Hippocampal formation (tissue), 2 donors: ENCODE measurements at places on chromosomes 12 and 14.

- no peak for DNase-seq
Measured at GRCh38 chr14:99678198-99678597, 5.9 kb upstream of the CYP46A1 start.

GRCh38 chr14:31047503-31047902, 21.3 kb upstream of the STRN3 start:
- no peak for DNase-seq

- DNase-seq, result no peak
Measured at GRCh38 chr14:55074662-55075061, 23.2 kb downstream of the MAPK1IP1L start.

GRCh38 chr12:7075518-7075917, 15.0 kb downstream of the C1S start:
- DNase-seq, result no peak

DNA sequence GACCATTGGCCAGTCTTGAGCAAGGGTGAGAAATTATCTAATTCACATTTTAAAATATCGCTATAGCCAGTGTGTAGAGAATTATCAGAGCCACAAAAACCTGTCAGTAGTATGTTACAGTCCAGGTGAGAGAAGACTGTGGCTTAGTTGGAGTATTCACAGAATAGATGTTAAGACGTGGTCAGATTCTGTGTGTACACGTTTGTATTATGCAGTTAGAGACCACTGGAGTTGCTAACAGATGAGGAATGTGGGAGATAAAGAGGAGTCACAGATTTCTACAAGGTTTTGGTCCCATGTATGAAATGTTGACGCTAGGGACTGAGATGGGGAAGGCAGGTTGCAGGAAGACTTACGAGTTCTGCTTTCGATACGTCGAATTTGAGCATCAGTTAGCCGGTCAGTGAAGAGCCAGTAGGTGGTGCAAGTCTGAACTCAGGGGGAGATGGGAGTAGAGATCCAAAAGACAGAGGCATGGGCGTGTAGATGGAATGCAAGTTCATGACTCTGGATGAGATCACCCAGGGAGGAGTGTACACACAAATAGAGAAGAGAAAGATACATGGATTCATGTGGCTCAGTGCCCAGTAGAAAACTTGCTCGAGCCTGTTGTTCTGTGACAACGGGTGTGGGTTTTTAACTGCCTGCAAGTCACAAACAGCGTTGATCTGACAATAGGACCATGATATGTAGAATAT, 114.8 kb upstream of the FLRT2 start:
- DNase-seq, result no peak

DNA sequence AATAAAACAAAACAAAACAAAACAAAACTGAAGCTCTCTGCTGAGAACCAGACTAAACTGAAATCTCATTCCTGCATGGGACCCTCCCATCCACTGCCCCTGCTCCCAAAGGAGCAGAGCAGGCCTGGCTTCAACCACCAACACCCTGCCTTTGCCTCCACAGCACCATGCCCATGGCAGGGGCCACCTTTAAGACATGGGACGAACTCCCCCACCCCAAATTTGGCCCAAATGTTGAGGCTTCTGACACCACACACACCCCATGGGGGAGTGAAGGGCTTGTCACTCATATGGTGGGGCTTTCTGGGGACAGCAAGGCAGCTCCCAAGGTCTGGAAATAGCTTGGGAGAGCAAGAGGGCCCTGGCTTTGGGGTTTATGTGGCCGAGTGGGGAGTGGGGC, 177.2 kb downstream of the KIF26A start:
- no peak for DNase-seq

DNA sequence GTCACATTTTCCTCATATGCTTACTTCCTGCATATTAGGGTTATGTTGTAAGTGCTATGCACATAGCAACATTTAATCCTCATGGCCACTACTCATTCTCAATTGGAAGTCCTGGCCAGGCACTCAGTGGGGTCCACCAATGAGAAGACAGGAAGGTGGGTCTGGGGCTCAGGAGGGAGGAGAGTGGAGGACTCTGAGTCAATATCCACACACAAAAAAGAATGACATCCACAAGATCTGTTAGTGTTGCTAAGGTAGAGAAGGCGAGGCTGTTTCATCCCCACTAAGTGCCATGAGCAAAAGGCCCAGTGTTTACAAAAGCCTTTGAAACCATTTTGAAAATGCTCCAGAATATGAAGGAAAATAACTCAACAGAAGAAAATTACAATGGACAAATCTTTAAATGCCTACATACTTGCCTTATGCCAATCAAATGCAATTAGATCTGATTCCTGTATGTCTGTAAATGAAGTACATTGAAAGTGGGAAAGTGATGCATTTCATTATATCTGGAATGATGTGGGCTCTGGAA, 53.9 kb downstream of the EID3 start:
- no peak for DNase-seq

GRCh38 chr14:77681196-77682157, 26.3 kb downstream of the ALKBH1 start:
- DNase-seq, result no peak

DNA sequence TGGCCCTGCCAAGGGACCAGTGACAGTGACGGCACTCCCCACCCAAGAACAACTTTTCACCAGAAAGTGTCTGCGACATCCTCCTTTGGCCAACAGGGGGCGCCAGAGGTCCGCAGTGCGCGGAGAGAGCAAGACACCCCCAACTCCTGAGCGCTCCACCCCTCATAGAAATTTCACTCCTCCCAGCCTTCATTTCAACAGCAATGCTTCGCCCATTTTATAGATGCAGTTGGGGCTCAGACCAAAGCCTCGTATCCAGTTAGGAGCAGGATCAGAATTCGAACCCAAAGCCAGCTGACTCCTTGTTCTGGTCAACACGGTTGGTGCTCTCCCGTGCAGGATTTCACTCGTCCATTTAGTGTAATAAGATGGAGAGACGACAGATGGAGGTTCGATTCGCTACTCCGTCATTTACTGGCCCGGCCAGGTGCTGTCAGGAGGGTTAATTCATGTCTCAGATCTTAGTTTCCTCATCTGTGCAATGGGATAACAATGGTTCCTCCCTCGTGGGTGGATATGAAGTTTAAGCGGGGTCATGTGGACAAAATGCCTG, 2.4 kb upstream of the POP5 start:
- DNase-seq, result peak; percentile 43

GRCh38 chr12:98470469-98471082, 44.8 kb upstream of the TMPO start:
- DNase-seq, result no peak

DNA sequence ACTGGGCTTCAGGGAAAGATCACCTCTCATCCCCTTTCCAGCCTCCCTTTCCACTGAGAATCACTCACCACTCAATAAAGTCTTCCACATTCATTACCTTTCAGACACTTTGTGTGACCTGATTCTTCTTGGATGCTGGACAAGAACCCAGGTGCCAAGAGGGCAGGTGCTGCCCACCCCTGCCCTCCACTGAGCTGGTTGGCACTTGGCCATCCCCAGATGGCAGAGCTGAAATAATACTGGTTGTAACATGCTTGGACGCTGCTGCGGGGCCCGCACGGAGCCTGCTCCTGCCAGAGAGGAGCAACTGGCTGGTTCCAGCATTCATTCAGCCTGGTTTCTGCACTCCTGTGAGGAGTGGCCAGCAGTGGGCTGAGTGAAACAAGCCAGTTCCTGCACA, 386.7 kb upstream of the CCDC196 start:
- no peak for DNase-seq

DNA sequence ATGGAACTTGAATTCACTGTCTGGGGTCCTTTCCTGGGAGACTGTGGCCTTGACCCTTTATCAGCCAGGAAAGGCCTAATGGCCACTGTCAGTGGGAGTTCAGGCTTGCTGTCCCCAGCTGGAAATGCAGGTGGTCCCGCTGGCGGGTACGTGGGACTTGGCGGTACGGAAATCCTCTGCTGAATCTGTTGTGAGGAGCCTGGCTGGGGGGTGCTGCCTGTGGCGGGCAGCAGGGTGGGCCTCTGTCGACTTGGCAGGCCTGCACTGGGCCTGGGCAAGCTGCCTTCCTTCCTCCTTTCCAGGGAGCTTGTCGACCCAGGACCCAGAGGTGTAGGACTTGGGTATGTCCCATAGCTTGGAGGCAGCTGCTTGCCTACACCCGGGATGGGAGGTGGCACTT, 26.3 kb downstream of the ZFYVE21 start:
- DNase-seq, result no peak

- DNase-seq, result no peak
Measured at GRCh38 chr12:98845957-98846356, 200.9 kb downstream of the APAF1 start.

DNA sequence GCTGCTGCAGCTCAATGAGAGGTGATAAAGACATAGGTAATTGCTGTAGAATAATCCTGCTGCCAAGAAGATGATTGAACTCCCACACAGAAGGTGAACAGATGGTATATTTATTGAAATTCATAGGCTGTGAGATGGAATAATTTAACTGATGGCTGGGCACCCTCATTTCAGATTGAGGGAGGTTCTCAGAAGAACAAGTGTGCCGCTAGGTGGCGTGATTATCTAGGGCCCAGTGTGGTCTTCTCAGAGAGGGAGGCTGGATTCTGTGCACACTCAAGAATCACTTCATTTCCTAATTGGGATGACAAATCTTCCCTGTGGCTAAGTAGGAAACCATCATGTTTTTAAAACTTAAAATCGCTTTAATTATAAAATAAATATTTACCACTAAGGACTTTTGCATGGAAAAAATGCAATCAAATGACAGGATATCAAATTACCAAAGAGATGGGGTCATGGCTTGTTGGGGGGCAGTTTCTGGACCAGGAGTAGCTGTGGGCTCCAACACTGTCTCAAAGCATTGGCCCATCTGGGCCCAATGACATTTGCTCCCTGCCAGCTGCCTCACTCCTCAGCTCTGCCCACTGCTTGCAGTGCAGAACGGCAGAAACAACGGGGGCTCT, 132.3 kb downstream of the SNAPC1 start:
- DNase-seq, result peak; percentile 11

GRCh38 chr12:118107011-118107410, 3.2 kb upstream of the VSIG10 start:
- no peak for DNase-seq

DNA sequence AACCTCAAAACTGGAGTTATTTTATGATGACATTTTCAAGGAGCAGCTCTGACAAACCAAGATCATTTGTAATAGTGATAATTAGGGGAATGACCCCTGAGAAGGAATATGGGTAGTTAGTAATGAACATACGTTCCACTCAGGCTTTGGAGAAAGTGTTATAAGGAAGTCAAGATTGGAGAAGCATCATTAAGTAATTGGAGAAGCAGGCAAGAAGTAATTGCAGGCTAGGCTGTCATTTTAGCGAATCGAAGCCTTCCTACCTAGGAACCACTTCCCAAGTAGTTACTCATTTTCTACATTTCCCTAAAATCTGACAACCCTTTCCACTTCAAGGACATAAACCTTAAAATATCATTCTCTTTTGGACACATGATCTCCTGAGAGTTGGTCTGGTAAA, 1.2 kb downstream of the EDDM3B start:
- no peak for DNase-seq

DNA sequence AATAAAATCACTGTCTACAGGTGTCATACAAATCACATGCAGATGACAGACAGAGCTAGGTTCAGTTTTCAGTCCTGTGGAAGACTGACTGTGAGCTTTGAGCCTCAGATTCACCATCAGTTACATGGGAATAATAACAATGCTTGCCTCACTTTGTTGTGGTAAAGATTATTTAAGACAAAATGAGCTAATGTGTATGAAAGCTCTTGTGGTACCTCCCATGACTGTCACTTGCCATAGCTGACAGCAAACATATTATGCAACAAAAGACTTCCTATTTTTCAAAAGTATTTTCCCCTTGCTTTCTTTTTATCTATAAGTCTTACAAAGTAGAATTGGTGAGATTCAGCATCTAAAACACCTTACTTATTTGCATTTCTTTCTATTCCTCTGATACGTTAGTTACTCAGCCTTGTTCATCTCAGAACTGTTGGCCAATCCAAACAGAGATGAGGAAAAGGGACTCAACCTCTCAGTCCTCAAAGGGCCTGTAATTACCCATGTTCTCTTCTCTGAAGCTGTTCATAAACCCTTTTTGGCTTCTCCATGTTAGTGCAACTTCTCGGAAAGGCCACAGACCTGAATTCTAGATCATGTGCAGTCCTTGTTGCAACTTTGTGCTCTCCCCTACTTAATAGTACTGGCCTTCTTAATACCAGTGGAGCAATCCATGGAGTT, 8.8 kb upstream of the DDHD1 start:
- DNase-seq, result no peak

- no peak for DNase-seq
Measured at GRCh38 chr12:13504074-13504473, 307.5 kb downstream of the EMP1 start.

DNA sequence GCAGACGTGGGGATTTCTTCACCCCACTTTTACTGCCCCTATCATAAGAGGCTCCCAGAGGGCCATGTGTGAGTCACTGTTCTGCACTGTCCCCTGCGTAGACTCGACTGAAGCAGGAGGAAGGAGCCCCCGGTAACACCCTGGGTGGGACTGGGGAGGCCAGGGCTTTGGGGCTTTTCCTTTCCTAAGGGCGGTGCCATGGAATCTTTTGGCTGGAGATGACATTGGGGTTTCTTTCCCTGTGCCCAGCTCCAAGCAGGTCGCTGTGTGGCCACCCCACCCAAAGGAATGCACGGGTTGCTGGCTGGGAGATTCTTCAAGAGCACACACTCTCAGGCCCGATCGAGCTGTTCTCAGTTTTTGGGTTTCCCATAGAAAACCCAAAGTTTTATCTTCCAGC, 62.3 kb upstream of the RIN3 start:
- no peak for DNase-seq

GRCh38 chr12:130281153-130281799, 56.4 kb upstream of the PIWIL1 start:
- no peak for DNase-seq

- DNase-seq, result no peak
Measured at GRCh38 chr14:92726135-92726932, 22.1 kb downstream of the LGMN start.

DNA sequence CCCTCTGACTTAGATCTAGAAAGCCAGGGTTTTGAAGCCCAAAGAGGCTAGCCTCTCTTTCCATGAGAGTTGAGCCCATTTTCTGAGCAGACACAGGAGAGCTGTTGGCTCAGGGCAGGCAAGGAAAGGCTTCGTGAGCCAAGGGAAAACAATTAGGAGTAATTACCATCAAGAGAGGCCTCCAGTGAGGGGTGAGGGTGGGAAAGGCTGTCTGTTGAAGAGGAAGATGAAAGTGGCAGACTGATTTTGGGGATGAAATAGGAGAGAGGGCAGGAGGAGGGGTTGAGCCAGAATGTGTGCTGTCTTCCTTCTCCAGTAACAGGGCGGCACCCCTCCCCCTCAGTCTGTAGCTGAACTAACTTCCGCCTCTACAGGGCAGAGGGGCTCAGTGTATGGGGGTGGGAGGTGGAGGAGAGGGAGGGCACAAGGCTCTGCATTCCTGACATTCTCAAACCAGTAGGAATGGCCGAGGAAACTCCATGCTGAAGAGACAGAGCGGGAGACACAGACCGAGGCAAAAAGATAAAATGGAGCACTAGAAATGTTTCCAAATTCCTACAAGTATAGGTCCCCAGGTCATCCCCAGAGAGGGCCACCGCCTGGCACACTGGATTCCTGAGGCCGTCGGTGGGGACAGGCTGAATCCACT, 33.1 kb upstream of the COL2A1 start:
- DNase-seq, result no peak
